ENCODE measurements at places on chromosomes 2 and 18.
A peak's percentile ranks its signal among the peaks of the same experiment; 100 is the strongest.

DNA sequence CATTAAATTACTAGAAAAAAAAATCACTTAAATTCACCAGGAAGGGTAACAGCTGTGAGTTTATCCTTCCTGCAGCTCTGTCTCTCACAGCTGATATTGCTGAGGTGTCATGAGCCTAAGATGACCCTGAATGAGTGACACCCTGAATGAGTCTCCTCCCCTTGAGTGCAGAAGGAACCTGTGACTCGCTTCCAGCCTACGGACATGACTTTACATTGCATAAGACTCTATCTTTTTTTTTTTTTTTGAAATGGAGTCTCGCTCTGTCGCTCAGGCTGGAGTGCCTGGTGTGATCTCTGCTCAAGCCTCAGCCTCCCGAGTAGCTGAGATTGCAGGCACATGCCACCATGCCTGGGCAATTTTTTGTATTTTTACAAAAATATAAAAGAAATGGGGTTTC, 14.1 kb downstream of the MRO start:
- DNase-seq, result no peak

GRCh38 chr2:202643012-202643858, 8.5 kb downstream of the FAM117B start:
- DNase-seq, result no peak

- DNase-seq, result no peak
These were observed 177.2 kb upstream of the CXCR4 start for GRCh38 chr2:136295168-136295567.

DNA sequence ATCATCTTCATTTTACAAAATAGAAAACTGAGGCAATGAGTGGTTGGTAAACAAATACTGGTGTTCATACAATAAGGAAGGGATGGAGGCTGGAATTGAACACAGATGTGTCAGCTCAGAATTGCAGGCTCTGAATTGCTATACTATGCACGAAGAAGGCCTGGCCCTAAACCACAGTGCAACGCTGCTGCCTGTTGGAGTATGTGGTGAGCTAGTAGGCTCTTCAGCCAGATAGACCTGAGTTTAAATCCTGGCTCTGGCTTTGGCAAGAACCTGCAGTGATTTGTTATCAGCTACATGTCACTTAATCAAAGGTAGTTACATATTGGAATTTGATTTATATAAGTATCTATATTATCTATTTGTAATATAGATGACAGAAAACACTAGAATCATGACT, 1602.4 kb upstream of the CELF4 start:
- no peak for DNase-seq

DNA sequence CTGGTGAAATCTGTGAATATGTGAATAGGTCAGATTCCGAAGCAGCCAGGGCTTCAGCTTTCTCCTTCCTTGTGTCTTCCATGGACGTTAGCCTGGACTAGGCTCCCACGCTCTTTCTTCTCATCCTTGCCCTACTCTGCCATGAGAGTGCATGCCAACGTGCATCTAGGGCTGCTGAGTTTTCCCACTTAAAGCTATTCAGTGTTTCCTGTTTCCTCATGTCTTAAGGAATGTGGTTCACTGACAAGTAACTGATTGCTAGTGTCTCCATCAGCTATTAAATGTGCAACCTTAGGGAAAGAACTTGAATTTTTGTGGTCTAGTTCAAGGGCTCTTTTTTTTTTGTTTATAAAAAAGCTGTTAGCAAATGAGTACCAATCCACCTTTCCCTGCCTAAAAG, 642.3 kb upstream of the LINC00305 start:
- no peak for DNase-seq

DNA sequence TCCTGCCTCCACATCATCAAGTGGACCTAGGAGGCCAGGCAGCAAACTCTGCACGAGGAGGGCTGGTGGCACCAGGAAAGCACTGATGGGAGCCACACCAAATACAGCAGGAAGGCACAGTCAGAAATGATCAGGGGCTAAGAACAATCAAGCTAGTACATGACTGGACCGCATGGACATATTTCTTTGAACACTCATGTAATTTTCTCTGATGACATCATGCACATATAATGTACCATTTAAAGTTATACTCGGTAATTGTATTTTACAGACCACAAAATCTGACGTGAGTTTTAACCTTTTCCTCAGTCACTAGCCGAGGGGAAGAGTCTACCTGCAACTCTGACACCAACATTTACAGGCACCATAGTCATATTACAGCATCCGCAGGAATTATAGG, 76.7 kb downstream of the XDH start:
- DNase-seq, result no peak

DNA sequence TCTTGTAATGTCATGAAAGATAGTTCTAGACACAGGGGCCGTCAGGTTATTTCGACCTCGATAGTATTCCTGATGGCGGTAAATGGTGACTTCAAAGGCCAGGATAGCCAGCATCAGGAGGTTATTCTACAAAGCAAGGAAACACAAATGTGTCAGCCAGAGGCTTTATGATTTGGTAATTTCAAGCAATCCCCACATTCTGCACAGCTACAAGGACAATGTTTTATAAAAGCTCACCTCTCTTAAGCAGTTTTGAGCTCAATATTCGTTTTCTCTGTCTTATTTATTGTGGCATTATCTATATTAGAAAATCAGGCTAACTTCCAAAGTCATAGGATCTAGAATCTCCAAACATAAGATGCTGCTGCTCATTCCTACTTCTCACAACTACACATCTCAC, 235.2 kb downstream of the NAPG start:
- no peak for DNase-seq

GRCh38 chr2:72457801-72458516, 310.3 kb upstream of the CYP26B1 start:
- DNase-seq, result no peak

- DNase-seq, result peak; percentile 65
These were observed 8.5 kb upstream of the SPATA3 start for GRCh38 chr2:230987137-230988020.

GRCh38 chr2:17517481-17518211, 594 bp downstream of the RAD51AP2 start:
- no peak for DNase-seq

GRCh38 chr2:142926445-142926844, 49.0 kb downstream of the KYNU start:
- DNase-seq, result no peak

GRCh38 chr2:120472031-120472430, 126.1 kb downstream of the INHBB start:
- DNase-seq, result no peak

- DNase-seq, result no peak
These were observed 55.8 kb downstream of the KCNE4 start for GRCh38 chr2:223107825-223108224.

GRCh38 chr2:64795024-64795592, 141.4 kb upstream of the SERTAD2 start:
- DNase-seq, result no peak

Measured in T-helper 17 cell (primary cell).